ENCODE measurements at places on chromosomes 2 and 18.

DNA sequence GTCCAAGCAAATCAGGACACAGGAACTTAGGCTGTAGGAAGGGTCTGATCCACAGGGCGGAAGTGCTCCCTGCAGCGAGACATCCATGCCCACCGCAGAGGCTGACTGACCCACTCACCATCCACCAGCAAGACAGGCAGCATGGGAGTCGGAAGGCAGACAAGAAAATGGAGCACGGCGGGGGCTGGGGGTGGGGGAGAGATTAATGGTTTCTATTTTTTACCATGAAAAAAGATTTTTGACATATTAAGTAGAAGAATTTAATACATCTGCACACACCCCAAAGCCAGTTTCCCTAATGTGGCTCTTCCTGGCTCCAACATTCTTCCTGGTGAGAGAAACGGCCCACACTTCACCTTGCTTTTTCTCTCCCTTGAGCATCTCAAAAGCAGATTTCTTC is 55.1 kb upstream of the ST8SIA3 start:
- no peak for DNase-seq

DNA sequence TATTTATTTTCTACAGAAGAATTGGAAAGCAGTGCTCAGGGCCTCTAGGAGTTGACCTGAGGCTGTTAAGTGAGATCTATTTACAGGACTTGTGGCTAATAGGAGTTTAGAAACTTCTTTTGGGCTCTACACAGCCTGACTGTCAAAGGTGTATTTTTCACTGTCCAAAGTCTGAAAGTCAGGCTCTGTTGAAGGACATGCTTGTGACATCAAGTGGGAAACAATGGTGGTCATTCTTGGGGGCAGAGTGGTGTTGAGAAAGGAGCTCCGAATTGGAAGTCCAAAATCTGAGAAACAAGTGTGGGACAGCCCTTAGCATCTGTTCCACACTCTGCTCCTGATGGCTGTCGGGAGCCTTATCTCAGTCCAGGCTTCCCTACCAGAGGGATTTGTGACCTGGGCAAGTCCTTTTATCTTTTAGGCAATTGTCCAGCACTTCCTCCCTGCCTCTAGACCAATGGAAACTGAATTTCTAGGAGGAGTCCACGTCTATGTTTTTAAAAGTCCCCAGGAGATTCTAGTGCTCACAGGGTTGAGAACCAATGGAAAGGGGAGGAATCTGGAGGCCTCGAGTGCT is 76.4 kb downstream of the LIPG start:
- DNase-seq = no peak

DNA sequence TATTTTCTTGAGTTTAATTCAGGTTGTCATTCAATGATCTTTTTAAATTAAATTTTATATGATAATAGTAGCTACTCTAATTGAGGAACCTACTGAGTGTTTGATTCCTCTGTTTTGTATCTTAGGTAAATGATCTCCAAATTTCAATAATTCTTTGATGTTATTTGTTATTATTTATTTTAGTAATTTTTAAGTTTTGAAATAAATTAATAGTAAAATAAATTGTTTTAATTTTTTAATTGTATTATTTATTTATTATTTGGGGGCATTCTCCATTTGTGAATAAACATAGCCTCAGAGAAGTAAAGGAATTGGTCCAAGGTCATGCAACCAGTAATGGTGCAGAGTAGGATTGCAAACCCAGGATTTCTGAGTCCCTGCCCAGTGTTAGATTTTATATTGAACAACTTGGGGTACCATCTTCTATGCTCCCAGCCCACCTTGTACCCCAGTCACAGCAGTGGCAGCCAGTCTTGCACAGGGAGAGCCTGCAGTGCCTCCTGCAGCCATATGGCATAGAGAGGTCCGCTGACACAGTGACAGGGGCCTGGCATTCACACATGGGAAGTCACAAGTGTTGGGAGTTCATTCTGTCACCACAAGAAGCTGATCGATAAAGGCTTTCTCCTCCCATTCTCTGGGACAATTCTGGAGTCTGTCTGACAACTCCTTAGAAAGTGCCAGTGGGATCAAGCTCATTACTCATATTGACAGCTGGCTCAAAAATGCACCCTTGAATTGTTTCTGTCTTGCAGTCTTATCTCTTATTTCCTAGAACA is 110.0 kb upstream of the ETAA1 start:
- no peak for DNase-seq

GRCh38 chr18:12409469-12409868 is 1.7 kb downstream of the PRELID3A start:
- DNase-seq = no peak

GRCh38 chr2:226716126-226716525 is 83.5 kb downstream of the IRS1 start:
- no peak for DNase-seq

DNA sequence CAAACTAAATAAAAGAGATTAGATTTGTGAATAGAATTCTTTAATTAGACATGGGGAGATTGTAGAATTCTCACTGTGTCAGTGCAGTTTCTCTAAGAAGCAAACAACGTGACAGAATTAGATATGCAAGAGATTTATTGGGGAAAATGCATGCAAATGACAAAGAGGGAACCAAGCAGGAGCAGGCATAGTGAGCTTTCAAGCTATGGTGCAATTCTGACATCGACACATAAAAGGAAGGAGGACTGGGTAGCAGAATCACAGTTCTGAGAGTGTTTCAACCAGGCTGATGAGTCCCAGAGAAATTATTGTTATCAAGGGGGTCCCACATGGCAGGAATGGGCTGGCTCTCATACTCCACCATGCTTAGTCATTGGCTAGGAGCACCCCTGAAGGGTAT is 338.4 kb downstream of the FIGN start:
- no peak for DNase-seq

- no peak for DNase-seq
Measured at GRCh38 chr18:51516478-51517038, 319.1 kb upstream of the MEX3C start.

- DNase-seq = no peak
Measured at GRCh38 chr2:207082619-207083018, 83.1 kb downstream of the KLF7 start.

DNA sequence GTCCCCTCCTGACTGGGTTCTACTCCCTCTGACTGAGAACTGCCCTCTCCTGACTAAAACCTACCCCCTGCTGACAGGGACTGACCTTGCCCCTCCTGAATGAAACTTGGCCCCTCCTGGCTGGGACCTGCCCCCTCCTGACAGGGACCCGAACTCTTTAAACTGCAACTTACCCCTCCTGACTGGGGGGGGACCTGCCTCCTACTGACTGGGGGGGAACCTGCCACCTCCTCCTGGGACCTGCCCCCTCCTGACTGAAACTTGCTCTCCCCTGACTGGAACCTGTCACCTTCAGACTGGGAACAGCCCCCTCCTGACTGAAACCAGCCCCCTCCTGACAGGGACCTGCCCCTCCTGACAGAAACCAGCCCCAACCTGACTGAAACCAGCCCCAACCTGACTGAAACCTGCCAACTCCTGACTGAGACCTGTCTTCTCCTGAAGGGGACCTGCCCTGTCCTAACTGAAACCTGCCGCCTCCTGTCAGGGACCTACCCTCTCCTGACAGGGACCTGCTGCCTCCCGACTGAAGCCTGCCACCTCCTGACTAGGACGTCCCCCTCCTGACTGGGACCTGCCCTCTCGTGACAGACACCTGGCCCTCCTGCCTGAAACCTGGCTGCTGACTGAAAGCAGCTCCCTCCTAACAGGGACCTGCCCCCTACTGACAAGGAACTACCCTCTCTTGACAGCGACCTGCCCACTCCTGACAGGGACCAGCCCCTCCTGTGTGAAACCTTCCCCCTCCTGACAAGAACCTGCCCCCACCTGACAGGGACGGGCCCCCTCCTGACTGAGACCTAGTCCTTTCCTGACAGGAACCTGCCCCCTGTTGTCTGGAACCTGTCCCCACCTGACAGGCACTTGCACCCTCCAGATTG is 87.1 kb downstream of the PXDN start:
- no peak for DNase-seq

GRCh38 chr2:85087541-85087940 is 45.7 kb upstream of the TCF7L1 start:
- DNase-seq = no peak

- DNase-seq = peak; percentile 44
Measured at GRCh38 chr18:58781627-58782194, 83.0 kb upstream of the ZNF532 start.

DNA sequence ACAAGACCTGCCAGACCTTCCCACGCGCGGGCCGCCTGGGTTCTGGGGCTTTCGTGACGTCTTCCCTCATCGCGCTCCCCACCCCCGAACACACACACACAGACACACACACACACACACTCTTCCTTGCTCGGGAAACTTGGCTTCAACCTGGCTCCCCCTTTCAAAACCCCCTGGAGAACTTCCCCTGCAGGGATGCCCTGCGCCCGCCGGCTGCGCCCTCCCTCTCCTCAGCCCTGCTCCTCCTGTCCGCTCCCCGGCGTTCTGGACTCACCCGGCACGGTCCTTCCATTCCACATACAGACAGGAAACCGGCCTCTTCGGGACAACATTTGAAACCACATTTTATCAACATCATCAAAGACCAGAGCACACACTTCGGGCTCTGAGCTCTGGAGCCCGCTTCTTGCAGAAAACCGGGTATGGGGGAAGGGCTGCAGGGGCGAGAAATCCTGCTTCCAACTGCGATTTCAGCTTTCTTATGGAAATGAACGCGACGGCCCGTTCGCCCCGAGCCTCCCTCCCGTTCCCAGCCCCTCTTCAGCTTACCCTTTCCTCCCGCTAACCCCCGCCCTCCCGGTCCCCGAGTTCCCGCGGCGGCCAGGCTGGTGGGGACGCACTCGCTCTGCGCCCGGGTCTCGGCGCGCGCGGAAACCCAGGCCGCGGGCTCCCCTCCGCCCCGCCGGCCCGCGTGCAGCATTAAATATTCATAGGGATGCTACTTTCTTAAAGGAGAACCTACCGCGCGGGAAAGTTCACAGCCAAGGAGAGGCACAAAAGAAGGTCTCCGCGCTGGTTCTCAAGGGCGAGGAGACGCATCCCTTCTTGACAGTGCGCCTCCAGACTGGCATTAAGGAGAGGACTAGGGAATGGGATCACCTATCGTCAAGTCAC is 18.3 kb downstream of the POU3F3 start:
- no peak for DNase-seq

DNA sequence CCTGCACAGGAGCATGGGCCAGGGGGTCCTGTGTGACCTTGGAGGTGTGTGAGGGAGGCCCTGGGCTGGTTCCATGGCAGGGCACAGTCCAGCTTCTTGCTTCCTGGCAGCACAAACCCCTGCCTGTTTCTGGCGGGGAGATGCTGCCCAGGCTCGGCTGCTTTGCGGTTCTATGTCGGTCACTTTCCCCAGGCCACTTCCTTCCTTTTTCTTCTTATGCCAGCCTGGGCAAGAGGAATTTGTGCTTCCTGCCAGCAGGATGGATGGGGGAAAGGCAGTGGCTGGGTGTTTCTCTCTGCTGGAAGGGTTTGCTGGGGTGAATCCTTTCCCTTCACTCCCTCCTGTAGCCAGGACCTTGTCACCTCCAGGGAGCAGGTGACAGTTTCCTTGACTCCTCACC is 24.3 kb downstream of the ASAP2 start:
- no peak for DNase-seq

- no peak for DNase-seq
Measured at GRCh38 chr2:205646680-205647079, 35.6 kb upstream of the NRP2 start.

DNA sequence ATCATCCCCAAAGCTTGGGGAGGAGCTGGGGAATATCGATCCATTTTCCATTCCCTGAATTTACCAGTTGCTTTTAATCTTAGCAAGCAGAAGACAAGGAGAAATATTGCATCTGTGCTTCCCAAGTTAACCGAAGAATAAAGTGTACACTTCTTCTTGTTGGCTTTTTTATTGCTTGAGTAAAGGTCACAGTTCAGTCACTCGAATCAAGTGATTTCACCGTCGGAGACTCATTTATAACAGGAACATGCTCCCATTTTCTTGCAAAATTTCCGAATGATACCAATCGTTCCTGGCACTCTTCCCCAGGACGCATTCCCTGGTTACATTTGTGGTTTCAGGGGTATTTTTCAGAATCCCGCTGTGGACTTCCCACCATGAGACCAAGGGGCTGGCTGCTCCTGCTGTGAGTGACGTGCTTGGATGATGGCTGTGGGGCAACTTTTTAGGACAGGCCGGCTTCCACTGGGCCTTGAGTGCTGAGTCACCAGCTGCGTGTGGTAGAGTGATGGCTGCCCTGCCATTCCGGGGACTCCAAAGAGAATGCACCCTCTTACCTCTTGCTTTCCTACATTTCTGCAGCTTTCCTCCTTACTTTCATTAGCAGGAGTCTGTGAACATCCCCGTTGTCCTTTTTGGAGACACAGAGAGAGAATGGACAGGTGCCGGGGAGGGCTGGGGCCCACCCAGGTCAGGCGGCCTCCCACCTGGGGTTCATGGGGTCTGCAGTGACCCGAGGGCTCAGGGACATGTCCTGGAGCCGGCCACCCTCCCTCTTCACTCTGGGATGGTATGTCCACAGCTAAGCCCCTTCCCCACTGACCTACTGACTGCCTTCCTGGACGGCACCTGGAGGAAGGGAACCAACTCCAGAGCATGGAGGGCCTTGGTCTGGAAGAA is 60.7 kb upstream of the HDAC4 start:
- no peak for DNase-seq

DNA sequence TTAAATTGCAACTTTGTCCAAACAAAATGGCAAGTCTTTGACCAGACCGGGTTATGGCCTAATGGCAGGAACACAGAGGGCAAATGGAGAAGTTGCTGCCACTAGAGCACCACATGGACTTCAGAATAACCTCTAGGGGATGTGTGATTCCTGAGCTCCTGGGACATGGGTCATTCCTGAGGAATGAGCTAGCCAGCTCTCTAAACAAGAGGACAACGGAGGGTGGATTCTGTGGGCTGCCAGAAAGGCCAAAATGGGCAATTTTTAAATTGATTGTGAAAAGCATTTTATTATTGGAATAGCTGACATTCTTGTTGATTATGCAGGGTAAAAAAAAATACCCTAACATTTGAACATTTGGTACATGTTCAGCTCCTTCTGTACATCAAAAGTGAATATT is 109.8 kb upstream of the FZD5 start:
- DNase-seq = no peak

DNA sequence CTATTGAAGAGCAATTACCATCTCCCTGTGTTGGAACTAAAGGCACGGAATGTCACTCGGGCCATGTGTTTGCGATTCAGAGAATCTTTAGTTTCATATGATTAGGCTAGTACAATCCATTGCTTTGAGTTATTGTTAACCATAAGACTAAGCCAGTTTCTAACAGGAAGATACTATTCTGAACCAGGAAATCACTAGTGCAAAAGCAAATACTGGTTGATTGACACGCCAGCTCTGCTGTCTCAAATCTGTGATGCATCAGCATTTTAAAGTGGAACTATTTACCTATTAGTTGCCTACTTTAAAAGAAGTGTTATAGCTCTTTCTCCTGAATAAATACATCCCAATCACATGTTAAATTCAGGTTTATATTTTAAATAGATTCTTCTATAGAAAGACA is 61.9 kb downstream of the AFTPH start:
- no peak for DNase-seq

DNA sequence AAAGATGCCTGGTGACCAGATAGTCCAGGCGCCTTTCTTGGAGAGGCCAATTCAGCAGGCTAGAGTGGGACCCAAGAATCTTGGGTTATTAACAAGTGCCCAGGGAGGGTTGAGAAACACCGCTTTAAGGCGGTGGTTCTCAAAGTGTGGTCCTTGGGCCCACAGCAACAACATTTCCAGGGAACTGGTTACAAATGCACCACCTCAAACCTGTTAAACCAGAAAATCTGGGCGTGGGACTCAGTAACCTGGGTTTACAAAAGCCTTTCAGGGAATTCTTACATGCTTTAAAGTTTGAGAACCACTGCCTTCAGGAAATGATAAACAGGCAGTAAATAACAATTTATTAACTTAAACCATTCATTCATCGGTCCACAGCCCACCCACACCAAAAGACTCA is 92.5 kb downstream of the SP3 start:
- no peak for DNase-seq

GRCh38 chr2:205089958-205090357 is 544.7 kb downstream of the PARD3B start:
- DNase-seq = no peak

Measured in effector CD8-positive, alpha-beta T cell (primary cell).